ENCODE measurements at places on chromosomes 2 and 18.

DNA sequence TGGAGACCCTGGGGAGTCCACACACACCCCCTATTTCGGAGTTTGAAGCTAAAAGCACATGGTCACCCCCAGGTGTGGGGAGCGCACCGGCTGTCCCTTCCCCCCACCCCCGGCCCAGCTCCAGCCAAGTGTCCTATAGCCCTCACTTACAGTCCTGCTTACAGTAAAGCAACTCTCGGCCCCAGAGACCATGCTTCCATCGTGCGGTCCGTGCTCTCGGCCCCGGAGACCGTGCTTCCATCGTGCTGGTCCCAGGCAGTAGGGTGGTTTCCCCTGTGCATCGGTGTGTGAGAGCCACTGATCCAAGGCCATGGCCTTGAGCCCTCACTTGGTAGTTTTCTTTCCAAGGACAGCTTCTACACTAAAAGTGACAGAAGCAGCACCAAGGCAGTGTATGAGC lies 48.7 kb downstream of the GBX2 start:
- DNase-seq: no peak

- DNase-seq: no peak
Observed at GRCh38 chr18:10239103-10239502, 215.3 kb upstream of the APCDD1 start.

GRCh38 chr2:223538920-223539440 lies 63.2 kb downstream of the SCG2 start:
- no peak for DNase-seq

GRCh38 chr2:42167458-42167857 lies 1.7 kb upstream of the EML4 start:
- no peak for DNase-seq

GRCh38 chr2:222965555-222965954 lies 86.4 kb upstream of the KCNE4 start:
- no peak for DNase-seq

- no peak for DNase-seq
Observed at GRCh38 chr18:78770139-78770822, 209.3 kb upstream of the SALL3 start.

DNA sequence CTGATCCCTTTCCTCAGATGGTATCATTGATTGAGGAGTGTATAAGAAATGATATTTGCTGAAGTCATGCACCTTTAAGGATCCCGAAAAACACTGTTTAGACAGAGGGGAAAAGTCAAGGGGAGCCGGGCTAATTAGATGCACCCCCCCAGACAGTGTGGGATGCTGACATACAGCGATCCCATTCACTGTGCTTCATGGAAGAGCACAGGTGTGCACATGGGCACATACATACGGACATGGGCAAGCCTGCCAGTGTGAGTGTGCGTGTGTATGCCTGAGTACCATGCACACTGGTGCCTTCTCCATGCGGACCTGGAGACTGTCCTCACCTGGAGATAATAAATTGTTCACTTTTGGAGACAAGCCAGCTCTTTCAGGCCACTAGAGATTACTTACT lies 22.6 kb downstream of the MEIS1 start:
- DNase-seq: no peak

- no peak for DNase-seq
Observed at GRCh38 chr2:210965472-210965871, 409.1 kb downstream of the CPS1 start.

DNA sequence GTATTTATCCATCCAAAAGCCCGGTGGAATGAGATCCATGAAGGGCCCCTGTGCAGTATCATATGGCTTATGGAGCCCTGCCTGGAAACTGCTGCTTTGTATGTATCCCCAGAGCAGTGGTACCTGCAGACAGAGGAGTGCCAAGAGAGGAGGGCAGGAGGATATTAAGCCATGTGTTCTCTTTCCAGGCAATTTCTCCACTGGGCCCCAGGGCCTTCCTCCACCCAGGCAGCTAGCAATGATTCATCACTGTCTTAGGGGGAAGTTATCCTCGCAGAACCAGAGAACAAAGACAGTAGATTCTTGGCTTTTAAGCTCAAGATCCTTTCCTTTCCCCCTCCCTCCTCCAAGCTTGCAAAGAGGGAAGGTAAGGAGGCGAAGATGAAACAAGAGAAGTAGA lies 98.1 kb downstream of the LRRC30 start:
- no peak for DNase-seq

DNA sequence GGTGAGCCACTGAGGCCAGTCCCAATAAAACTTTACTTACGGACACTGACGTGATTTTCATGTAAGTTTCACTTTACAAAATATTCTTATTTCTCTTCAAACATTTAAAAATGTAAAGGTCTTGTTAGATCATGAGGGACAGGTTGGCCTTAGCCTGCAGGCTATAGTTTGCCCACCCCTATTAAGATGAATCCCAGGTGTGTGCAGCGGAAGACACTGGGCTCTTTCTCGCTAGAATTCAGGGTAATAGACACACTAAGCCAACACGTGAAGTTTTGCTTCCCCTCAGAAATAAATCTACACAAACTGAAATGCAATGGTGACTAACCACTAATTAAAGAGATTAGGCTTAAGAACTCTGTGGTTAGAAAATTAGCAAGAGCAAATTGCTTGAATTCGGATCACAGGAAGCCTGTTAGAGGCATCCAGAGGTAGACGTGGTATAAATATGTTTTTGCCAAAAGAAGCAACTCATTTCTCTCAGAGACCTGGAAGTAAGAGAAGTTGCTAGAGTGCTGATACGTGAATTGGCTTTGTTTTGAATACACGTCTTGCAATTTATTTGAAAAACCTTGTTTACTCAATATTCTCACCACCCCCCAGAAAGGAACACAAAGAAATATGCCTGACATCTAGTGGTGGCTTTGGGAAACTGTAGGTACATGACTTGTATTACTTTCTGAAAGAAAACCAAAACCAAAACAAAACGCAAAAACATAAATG lies 151.6 kb downstream of the DTNB start:
- DNase-seq: no peak

DNA sequence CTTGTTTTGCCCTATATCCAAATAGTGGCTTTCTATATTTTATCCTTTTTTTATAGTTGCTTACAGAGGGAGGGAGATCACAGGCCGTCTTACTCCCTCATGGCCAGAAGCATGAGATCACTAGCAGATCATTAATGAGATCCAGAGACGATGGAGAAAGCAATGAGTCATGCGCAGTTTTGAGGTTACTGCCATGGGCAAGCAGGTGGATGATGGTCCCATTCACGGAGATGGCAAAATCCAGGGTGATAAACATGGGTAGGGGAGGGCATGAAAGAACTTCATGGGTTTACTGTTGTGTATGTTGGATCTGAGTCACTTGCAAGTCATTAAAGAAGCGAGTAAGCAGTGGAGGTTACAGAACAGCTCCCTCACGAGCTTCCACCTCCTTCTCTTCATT lies 60.4 kb downstream of the C18orf63 start:
- DNase-seq: no peak

DNA sequence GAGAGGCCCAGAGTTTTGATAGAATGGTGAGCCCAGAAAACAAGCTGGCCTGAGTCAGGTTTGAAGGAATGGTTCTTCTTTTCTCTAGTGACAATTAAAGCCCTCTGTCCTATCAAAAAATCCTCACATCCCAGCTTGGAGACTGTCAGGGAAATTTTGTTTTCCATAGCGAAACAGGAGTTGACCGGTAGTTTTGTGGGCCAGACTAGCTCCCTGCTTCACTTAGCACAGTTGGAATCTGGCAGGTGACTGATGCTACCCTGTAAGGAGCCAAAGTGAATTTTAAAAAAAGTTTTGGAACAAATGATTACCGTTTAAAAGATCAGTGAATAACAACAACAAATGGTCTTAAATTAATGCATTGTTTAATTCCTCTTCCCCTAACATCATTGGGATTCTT lies 6.7 kb downstream of the NAB1 start:
- no peak for DNase-seq

GRCh38 chr2:158984604-158985135 lies 16.2 kb downstream of the TANC1 start:
- DNase-seq: no peak

DNA sequence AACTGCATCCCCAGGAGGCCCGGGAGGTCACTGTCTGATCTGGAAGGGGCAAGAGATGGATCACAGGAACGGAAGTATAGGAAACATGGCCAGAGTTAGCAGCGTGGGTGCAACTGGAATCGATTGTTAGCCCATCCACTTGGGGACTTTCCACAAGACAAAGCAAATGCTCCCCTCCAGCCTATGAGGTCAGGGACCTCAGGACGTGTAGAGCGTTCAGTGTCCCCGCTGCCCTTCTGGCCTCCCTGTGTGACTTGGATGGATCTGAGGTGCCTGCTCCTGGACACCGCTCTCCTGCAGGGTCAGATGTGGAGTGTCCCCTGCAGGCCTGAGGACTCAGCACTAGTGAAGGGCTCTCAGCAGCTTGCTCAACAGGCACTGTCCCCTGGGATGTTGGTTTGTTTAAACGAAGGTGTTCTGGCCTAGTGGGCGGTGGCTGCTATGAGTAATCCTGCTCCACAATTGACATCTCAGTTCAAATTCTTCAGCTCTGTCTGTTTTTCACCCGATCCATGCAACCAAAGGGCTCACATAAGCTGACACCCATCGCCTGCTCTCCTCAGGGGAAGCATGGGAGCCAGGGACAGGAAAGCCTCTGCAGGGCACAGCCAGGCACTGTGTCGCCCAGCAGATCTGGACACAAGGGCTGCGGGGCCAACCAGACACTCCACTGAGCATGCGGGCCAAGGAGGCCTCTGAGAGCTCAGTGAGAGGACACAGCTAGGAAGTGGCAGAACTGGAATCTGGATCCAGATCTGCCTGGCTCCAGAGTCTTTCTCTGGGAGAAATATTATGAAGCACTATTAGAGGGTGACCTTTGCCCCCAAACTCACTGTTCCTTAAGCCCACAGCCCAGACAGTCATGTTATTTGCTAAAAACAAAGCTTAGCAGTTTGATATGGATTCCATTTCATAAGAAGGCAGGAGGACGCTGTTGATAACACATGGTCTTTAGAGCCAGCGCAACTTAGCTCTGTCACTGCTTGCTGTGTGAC lies 78.5 kb downstream of the RHOB start:
- no peak for DNase-seq

- DNase-seq: no peak
Observed at GRCh38 chr2:12712881-12713280, 3.9 kb upstream of the TRIB2 start.

DNA sequence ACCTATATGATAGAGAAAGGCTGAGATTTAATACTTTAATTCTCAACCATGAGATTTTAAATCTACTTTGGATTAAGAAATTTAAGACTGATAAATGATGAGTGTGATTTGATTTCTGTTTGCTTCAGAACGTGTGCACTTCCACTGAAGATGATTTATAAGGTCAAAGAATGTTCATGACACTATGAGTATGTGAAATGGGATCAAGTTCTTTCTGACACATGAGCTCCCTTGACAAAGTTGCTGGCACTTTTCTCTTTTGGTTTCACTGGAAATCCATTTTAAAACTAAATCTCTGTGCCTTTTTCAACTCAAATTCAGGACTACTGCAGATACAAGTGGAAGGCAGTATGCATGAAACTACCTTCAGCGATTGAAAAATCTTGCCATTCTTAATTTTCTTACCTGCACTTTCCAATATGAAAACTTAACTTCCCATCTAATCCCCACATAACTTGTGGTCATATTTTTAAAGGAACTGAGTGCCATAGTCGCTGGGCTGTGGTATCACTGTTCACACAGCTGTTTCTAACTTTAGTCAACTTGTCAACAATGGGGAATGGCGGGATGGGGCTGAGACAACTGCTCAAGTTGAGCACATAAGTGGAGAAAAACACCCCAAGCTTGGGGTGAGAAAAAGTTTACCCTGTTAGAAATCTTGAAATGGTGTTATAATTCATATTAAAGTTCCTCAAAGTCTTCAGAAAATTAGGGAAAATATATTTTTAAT lies 51.8 kb upstream of the TTN start:
- DNase-seq: no peak

GRCh38 chr2:219268294-219268693 lies 10.9 kb upstream of the DNAJB2 start:
- DNase-seq: no peak

GRCh38 chr2:229486673-229487072 lies 215.6 kb upstream of the PID1 start:
- DNase-seq: no peak

GRCh38 chr18:48002933-48003365 lies 72.5 kb upstream of the SMAD2 start:
- DNase-seq: no peak

DNA sequence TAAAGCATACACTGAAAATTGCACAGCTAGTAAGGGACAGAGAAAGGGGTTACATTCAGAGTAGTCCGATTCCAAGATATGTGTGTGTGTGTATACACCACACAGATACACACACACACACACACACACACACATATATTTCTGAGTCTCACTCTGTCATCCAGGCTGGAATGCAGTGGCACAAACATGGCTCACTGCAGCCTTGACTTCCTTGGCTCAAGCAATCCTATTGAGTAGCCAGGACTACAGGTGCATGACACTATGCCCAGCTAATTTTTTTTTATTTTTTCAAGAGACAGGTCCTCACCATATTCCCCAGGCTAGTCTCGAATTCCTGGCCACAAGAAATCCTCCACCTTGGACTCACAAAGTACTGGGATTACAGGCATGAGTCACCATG lies 68.1 kb upstream of the ITPRID2 start:
- no peak for DNase-seq

GRCh38 chr18:35949903-35950627 lies 22.4 kb upstream of the RMP24 start:
- no peak for DNase-seq

GRCh38 chr2:98588880-98589431 lies 19.4 kb downstream of the COA5 start:
- no peak for DNase-seq

GRCh38 chr2:2302359-2302758 lies 28.7 kb downstream of the MYT1L start:
- no peak for DNase-seq

- no peak for DNase-seq
Observed at GRCh38 chr2:120174963-120175581, 48.1 kb downstream of the TMEM185B start.

DNA sequence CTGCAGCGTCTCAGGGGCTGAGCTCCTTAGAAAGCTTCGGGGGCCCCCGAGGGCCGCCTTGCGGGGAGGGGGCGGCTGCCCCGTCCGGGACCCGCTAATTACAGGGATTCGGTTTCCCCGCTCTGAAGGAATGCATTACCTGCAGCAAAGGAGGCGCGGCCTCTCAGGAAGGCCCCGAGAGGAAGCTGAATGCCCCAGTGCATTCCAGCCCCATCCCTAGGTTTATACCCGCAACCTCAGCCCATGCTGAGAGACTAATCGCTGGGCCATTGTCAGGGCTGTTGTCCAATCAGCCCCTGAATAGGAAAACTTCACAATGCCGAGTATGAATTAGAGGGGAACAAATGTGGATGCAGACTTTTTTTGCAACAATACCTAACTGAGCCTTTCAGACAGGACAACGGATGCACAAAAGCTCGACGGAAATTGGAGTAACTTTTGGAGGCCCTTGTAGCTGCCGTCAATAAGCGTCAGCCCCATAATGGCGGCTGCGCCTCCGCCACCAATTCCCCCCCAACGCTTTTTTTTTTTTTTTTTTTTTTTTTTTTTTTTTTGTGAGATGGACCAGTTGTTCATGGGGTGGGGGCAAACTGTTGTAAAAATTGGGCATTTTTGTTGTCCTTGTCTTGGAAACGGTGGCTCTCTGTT lies 138.6 kb upstream of the SIX3 start:
- DNase-seq: no peak

- no peak for DNase-seq
Observed at GRCh38 chr2:50476174-50476573, 555.8 kb downstream of the NRXN1 start.

- no peak for DNase-seq
Observed at GRCh38 chr2:205288686-205289085, 393.6 kb upstream of the NRP2 start.

GRCh38 chr2:43115881-43116280 lies 110.5 kb downstream of the ZFP36L2 start:
- DNase-seq: no peak

- DNase-seq: no peak
Observed at GRCh38 chr2:38233231-38233983, 143.7 kb downstream of the ATL2 start.
